Stimulated activated CD4-positive, alpha-beta T cell treated with anti-CD3 and anti-CD28 coated beads, Interleukin-12 subunit alpha, Interleukin-12 subunit beta, amount 100 ng/mL, for 4 hours (primary cell): ENCODE measurements at places on chromosomes 2 and 18.

DNA sequence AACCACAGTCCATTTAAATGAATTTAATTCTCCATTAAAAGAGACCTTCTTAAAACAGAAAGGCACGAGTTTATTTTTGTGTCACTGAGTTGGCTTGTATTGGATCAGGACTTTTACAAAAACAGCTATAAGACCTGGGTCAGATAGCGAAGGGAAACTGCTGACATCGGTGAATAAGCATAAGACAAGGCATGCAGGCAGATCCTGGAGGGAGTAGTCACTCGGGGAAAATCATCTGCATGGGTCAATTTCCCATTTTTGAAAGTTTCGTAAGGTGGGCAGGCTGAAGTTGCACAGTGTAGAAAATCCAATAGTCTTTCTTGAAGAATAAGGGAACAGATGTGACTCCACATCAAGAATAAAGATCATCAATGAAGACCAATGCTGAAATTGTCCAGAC lies 12.9 kb downstream of the IL36B start:
- DNase-seq, result no peak

GRCh38 chr2:10554961-10555809 lies 107.1 kb upstream of the ODC1 start:
- DNase-seq, result no peak

- no peak for DNase-seq
These were observed 132.0 kb downstream of the INHBB start for GRCh38 chr2:120477831-120478481.

GRCh38 chr2:185665251-185665814 lies 73.3 kb upstream of the FSIP2 start:
- DNase-seq, result no peak

DNA sequence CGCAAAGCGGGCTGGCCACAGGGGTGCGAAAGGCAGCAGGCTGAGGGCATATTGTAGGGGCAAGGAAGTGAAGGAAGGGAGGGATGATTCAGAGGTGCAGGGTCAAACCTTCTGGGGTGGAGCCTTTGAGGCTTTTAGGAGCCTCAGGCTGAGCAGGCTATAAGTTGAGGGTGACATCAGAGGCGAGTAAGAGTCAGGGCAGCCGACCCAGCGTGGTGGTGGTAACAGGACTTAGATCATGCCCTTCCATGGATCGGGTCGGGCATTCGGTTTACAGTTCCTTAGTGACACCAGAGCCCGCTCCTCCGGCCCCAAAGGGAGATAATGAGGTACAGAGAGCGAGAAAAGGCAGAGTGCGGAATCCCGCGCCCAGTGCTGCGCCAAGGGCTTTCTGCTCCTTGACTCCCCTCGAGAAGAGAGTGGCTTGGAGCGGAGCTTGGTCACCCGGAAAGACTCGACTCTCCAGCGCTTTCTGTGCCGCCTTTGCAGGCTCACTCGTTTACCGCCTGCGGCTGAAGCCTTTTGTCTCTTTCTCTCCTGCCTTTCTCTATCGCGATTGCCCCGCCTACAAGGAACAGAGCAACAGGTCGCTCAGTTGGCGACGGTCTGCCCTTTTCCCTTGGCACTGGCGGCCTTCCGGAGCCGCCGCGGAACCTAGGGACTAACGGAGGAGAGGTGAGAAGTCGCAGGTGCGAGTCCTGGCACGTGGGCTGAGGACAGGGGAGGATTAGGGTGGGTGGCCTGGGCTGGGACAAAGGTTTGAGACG lies 720 bp downstream of the LBX2 start:
- DNase-seq, result no peak

- DNase-seq, result no peak
These were observed 2.9 kb downstream of the NEDD4L start for GRCh38 chr18:58046794-58047555.

DNA sequence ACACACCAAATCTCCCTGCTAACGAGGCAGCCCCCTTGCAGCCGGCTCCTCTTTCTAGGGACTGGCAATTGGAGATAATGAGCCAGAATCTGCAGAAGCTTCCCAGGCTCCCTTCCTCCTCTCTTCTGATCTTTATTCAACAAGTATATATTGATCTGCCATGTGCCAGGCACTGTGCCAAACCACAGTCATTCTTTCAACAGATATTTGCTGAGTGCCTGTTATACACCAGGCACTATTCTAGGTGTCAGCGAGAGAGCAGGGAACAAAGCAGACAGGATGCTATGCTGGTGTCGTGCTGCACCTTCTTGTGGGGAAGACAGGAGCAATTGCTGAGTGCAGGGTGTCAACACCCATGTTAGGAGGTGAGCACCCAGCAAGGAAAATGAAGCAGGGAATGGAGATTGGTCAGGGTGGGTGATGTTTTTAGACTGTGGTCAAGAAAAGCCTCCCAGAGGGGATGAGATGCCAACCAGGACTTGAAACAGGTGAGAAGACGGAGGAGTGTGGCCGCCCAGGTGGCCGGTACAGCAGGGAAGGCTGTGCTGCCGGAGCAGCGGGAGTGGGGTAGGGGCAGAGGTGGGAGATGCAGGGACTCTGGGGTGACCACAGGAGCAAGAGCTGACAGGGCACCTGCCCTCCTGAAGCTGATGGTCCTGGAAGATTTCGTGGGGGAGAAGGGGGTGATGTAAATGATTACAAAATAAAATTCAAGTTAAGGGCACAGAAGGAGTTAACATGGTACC lies 307.6 kb upstream of the RAB12 start:
- DNase-seq, result no peak

DNA sequence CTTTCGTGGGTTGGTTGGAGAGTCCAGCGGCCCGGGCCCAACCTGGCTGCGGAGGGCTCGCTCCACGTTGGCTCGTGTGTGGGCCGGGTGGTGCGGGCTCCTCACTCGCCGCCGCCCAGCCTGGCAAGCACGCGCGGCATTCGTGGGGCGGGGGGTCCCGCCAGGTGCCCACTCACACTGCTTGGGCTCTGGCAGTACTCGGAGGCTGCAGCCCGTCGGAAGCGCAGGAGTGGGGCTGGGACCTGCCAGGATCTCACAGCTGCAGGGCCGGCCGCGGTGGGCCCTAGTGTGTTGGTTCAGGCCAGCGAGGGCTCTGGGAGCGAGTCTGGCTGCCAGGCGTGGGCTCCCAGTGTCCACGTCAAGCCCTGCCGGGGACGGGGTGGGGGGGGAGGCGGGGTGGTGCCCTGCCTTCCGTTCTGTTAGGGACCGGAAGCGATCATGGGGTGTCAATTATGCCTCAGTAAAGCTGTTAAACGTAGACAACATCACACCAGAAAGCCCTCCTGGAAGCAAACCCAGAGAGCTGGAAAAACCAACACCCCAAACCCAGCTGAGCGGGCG lies 1.0 kb upstream of the HS6ST1 start:
- no peak for DNase-seq

DNA sequence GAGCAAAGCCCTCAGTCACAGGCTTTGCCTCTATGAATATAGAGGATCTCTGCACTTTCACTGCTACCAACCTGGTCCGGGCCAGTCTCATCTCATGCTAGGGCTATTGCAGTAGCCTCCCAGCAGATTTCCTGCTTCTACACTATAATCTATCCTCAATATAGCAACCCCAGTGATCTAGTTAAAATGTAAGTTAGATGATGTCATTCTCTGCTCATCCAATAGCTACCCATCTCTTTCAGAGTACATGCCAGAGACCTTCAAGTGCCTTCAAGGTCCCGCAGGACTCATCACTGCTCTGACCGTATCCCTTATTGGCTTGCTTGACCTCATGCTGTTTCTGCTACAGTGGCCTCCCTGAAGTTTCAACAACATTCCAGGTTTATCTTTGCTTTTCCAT lies 186.3 kb downstream of the LOXHD1 start:
- DNase-seq, result no peak

- DNase-seq, result no peak
These were observed 34.5 kb downstream of the DTNA start for GRCh38 chr18:34744569-34744968.

- no peak for DNase-seq
These were observed 9.5 kb downstream of the COPS7B start for GRCh38 chr2:231795525-231796327.

GRCh38 chr2:46550686-46551404 lies 71.5 kb downstream of the TMEM247 start:
- no peak for DNase-seq

- no peak for DNase-seq
These were observed 52.0 kb downstream of the RASGRP3 start for GRCh38 chr2:33528441-33528950.
